ENCODE measurements at places on chromosomes 1 and 21. TPM values are rescaled to one million over a fixed set of nuclear protein-coding genes. Genes with fewer than 3 reads are reported as not detected.
A peak's percentile ranks its signal among the peaks of the same experiment; 100 is the strongest.

GRCh38 chr1:119338757-119339156 is 29.8 kb upstream of the HAO2 start:
- H3K36me3 ChIP-seq: no peaks in the 10 kb centered on the region
- H3K4me1 ChIP-seq: no peaks in the 10 kb centered on the region
- H3K27me3 ChIP-seq: no peaks in the 10 kb centered on the region
- H3K27ac ChIP-seq: no peak overlapping the region
- no peak overlapping the region for H3K4me3 ChIP-seq

- no peak overlapping the region for H3K4me3 ChIP-seq
- H3K27me3 ChIP-seq: no peaks in the 10 kb centered on the region
- peak; percentile 52 for DNase-seq
- H3K4me1 ChIP-seq: peaks cover 42% of the 10 kb centered on the region
These were observed 27.8 kb upstream of the RNF187 start for GRCh38 chr1:228459091-228459993.

DNA sequence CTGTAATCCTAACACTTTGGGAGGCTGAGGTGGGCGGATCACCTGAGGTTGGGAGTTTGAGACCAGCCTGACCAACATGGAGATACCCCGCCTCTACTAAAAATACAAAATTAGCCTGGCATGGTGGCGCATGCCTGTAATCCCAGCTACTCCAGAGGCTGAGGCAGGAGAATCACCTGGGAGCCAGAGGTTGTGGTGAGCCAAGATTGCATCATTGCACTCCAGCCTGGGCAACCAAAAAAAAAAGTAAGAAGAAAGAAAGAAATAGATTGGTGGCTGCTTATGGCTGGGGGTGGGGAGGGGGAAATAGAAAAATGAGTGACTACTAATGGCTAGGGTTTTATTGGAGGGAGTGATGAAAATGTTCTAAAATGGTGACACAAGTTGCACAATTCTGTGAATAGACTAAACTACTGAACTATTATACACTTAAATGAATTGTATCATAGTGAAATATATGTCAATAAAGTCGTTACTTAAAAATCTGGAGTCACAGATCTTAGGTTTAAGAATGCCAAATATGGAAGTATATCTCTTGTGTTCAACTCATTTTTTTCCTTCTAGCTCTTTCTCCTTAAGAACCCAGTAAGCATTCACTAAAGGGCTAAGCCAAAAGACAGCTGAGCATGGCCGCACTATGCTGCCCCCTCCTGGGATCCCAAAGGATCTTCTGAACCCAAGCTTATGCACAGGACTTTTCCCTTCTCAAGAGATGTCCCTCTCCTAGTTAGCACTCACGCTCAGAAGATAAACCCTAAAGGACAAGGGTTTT is 3.2 kb upstream of the NPL start:
- peak; percentile 70 for DNase-seq
- no peaks in the 10 kb centered on the region for H3K27me3 ChIP-seq

GRCh38 chr1:185929776-185930175 is 195.6 kb downstream of the HMCN1 start:
- no peaks in the 10 kb centered on the region for H3K27me3 ChIP-seq
- H3K27ac ChIP-seq: no peak overlapping the region
- DNase-seq: no peak
- H3K4me3 ChIP-seq: no peak overlapping the region

- no peak for DNase-seq
- H3K4me1 ChIP-seq: peaks cover 11% of the 10 kb centered on the region
These were observed 137.7 kb downstream of the SETD4 start for GRCh38 chr21:35922618-35923017.

OR2T2 gene
- not detected for polyA plus RNA-seq
